ENCODE measurements at places on chromosomes 3 and 15.

DNA sequence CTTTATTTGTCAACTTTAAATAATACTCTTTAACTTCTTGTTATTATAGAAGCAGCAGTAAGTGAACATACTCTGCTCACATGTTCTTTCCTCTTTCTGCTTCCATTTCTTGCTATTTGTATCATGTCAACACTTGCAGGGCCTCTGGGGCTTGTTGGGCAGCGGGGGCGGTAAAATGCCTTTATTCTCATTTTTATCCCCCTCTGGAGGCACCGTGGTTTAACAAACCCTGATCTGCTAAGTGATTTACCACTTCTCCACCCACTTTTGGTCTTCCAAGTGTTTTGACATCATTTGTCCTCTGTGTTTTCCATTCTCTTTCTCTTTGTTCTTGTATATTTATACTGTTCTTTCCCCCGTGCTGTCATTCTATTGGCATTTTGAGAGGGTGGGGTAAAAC lies 33.9 kb downstream of the SCN10A start:
- DNase-seq: no peak

GRCh38 chr15:101718896-101719295 lies 5.4 kb downstream of the TARS3 start:
- DNase-seq: no peak

DNA sequence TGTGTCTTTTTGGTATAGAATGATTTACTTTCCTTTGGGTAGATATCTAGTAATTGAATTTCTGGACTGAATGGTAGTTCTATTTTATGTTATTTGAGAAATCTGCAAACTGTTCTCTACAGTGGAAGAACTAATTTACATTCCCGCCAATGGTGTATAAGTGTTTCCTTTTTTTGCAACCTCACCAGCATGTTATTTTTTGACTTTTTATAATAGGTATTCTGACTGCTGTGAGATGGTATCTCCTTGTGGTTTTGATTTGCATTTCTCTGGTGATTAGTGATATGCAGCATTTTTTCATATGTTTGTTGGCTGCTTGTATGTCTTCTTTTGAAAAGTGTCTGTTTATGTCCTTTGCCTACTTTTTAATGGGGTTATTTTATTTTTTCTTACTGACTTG lies 607.2 kb downstream of the OTOL1 start:
- DNase-seq: no peak

- no peak for DNase-seq
These were observed 675.1 kb downstream of the GBE1 start for GRCh38 chr3:81086348-81086747.

- DNase-seq: no peak
These were observed 486.0 kb upstream of the ADAMTS9 start for GRCh38 chr3:65173841-65174240.

DNA sequence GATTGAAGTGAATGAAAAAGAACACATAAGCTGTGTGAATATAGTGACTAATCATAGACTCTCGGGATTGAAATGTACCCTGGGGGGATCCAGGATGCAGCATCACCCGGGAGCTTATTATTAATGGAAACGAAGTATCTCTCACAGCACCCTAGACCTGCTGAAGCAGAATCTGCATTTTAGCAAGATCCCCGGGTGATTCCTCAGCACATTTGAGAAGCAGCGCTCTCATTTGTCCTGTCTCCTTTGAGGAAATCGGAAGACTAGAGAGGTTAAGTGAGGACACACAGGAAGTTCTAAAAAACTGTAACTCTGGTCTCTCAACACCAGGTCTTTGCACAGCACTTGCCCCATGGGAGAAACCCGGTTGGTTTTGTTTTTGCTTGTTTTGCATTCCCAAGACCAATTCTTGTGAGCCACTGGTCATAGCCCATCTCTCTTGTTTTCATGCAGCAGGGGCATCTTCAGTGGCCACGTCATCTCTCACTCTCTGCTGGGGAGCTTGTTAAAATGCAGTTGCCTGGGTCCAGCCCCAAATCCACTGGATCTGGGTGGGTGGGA lies 30.2 kb downstream of the ZNF710 start:
- DNase-seq: peak; percentile 59

- DNase-seq: no peak
These were observed 171.8 kb downstream of the FEZF2 start for GRCh38 chr3:62201438-62202035.

DNA sequence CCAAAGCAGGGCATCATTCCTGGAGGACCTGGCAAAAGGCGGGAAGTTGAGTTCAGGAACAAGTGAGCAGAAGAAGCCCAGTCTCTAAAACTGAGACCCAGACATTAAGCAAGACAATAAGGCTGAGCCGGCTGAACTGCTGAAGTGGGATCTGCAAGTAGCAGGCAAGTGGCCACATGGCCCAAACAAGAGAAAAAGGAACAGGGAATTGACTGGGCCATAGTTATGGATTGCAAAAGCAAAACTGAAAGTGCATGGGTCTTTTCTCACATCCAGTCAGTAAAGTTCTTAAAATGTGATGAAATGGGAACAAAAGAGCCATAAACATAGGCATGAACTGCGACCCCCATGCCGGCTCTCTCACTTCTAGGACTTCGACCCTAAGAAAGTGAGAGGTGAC lies 101.2 kb downstream of the SCN11A start:
- no peak for DNase-seq

- DNase-seq: no peak
These were observed 295.8 kb upstream of the LRRN1 start for GRCh38 chr3:3503411-3503810.

- no peak for DNase-seq
These were observed 57.8 kb upstream of the TBC1D5 start for GRCh38 chr3:17800232-17800631.

DNA sequence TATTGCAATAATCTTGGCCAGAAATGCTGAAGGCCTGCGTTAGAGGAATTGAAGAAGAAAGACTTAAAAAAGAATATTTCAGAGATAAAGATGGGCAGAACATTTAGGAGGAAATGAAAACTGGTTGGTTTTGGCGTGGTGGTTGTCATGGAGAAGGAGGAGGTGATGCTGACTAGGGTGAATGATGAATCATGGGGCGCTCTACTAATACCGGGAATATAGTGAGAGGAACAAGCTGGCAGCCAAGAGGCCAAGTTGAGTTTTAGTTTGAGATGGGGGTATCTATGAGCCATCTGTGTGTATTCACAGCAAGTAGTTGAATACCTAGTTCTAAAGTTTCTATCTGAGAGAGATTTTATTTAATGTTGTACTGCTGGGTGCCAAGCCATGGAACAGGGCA lies 6.8 kb upstream of the GAP43 start:
- DNase-seq: no peak

- DNase-seq: no peak
These were observed 101.5 kb downstream of the RBPMS2 start for GRCh38 chr15:64673866-64674265.

GRCh38 chr3:197794115-197794514 lies 3.1 kb downstream of the LRCH3 start:
- DNase-seq: no peak

- DNase-seq: no peak
These were observed 508.3 kb downstream of the MCTP2 start for GRCh38 chr15:94739639-94740038.

DNA sequence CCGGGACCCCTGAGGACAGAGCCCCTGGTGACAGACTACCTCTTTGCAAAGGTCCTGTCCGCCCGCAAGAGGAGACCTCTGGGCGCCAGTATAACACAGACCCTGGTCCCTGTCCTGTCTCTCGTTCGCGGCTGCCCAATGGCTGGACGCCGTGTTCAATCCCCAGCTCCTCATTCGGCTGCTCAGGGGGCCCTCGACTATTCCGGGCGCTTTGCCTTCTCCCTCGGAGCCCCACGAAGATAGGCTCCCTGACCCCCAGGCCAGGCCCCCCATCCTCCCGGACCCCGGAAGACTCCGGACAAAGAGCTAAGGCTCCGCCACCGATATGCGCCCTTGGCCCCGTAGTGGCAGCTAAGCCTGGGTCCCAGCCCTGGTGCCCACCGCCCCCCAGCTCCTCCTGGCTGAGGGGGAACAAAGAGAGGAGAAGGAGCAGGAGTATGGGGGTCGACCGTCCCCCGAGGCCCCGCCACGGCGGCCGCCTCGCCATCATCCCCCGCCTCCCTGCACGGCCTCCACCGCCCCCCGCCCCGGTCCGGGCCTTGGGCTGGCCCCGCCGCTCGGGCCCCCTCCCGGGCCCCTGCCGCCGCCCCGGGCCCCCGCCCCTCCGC lies 437 bp downstream of the CELSR3 start:
- no peak for DNase-seq

DNA sequence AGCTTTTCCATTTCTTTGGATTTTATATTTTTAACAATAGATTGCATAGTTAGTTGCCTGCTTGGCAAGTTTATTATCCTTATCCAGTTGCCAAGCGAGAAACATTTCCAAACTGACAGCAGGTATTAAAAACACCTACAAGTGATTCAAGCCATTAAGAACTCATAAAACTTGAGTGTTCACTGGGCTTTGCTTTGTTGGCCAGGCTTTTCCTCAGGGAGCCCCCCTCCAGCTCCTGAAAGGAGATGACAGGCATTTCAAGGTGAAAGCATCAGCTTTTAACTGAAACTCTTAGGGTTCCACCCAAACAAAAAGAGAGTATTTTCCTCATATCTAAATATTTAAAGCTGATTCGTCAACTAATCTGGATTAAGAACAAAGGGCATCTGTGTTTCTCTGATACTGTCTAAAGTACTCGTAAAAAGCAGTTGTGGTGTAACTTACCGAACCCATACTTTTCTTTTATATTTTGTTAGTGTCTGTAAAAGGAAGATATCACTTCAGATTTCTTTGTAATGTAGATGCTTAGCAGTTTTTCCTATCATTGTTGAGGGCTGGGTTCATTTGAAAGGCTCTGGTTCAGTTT lies 363.4 kb downstream of the OTOL1 start:
- DNase-seq: no peak

DNA sequence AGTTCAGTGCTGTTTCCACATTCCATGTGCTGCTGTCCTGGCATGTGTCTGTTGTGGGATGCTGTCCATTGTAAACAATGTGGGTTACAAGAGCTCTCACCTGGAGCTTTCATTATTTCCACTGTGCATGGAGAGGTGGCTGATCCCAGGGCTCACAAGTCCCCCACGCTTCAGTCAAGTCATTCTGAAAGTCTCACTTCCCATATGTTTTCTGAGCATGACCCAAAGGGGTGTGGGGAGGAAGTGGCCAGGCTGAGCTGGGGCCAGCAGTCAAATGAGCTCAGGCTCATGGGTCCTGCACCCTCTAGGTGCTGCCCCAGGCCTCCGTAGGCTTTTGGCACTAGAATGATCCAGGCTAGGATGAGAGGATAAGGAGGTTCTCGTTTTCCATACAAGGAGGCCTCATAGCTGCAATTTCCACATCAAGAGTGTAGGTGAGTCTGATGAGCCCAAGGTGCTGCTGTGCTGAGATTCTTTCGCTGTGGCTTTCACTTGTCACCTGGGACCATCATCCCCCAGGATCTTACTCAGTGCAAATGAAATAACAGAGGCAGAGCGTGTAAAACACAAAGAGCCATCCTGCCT lies 22.0 kb downstream of the STARD5 start:
- no peak for DNase-seq

GRCh38 chr3:179244878-179245277 lies 6.0 kb downstream of the KCNMB3 start:
- no peak for DNase-seq
